ENCODE measurements at places on chromosomes 6 and 20. TPM values are rescaled to one million over a fixed set of nuclear protein-coding genes. Genes with fewer than 3 reads are reported as not detected.

VNN1 gene
- 364 TPM for total RNA-seq

ZNF311 gene
- 0.35 TPM for total RNA-seq

MRPS18A gene
- total RNA-seq = 24.4 TPM

TRIM10 gene
- total RNA-seq = 1.9 TPM

MARCKS gene
- total RNA-seq = 5.2 TPM

GGT7 gene
- total RNA-seq = 4.8 TPM
